ENCODE measurements at places on chromosomes 7 and 10.

GRCh38 chr10:113982296-113982695 is 61.4 kb upstream of the ADRB1 start:
- no peak for DNase-seq

GRCh38 chr7:138245682-138246081 is 169.4 kb downstream of the AKR1D1 start:
- DNase-seq = no peak

GRCh38 chr7:74657692-74658177 is at the start of gene GTF2I:
Gene GTF2I, plus strand, starts transcription at chr7:74657718. Its CDS starts 31,411 bp downstream, at chr7:74689129.
- no peak for DNase-seq

GRCh38 chr10:122282253-122282671 is 11.2 kb downstream of the BTBD16 start:
- DNase-seq = no peak

DNA sequence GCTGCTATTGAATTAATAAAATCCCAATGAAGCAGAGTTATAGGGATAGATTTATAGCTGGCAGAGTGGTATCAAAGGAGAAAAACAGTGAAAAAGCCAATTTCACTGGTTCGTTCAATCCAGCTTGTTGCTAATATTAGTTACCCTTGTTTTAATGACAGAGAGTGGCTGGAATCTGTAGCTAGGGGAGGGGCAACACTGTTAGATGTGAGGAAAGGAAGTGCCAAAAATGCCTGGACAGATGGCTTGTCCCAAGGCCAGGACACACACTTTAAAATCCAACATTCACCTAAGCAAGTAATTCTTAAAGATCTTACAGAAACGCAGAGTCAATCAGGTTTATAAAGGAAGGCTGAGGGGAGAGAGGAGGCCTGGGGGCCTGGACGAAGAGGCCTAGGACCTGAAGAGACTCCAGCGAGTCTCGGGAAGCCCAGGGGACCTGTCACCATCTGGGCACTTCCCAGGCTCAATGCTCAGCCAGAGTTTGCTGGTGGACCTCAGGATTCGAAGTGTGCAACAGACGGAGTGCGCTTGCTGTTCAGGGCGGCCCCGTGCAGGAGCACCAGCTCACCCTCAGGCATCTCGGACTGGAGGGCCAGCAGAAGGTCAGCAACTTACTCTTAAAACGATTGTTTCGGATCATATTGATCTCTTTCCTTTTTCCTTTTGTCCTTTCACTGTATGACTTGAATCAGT is 36.7 kb downstream of the TMEM248 start:
- DNase-seq = no peak

DNA sequence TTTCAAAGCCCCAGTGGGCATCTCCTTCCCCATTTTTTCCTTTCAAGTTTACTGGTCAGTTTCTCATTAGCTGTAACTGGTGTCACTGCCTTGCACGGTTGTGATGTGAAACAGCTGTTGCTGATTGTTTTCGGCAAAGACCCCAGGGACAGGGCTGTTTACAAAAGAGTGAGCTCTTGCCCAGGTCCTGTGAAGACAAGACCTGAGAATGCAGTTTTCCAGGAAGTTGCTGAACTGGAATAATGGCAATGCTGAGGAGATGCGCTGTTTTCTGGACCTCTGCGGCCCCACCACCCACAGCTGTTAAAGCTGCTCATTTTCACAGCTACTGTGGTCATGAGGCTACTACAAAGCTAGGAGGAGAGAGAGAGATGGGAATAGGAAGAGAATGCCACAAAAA is 116.6 kb upstream of the RSU1 start:
- DNase-seq = no peak

GRCh38 chr10:117134306-117135025 is 3.6 kb downstream of the VAX1 start:
- no peak for DNase-seq

DNA sequence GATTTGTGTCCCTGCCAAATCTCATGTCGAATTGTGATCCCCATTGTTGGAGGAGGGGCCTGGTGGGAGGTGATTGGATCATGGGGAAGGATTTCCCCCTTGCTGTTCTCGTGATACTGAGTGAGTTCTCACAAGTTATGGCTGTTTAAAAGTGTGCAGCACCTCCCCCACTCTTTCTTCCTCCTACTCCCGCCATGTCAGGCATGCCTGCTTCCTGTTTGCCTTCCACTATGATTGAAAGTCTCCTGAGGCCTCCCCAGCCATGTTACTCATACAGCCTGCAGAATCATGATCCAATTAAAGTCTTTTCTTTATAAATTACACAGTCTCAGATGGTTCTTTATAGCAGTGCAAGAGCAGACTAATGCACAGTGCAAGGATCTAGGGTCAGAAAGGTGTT is 75.4 kb downstream of the CALD1 start:
- no peak for DNase-seq

DNA sequence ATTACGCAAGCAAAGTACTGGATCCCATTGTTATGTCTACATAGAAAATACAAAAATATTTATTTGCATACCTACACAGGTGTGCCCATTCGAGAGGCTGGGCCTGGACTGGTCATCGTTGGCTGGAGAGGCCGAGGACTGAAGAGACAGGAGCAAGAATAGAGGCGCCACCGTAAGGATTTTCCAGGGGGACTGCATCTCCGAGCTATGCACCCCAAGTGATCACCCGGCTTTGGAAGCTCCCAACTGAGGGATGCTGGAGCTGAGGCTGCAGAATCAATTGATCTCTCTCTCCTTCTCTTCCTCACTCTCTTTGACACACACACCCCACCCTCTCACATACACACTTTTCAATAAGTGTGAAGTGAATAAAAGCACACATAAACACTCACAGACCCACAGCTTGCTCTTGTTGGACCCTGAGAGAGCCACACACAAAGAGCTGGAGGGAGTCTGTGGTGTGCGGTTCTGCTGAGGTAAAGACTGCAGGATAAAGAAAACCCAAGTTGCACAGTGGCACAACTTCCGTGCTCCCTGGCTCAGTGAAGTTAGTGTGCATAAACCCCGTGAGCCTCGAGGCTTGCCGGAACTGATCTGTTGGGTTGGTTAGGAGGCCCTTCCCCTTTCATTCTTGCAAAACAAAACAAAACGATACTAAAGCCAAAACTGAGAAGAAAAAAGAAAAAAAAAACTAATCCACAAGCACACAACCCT is at the start of gene AOAH:
AOAH (minus strand) TSS at position 544 of the 714 bp plus-strand sequence; CDS start at position 198, 346 bp downstream.
- DNase-seq = no peak

DNA sequence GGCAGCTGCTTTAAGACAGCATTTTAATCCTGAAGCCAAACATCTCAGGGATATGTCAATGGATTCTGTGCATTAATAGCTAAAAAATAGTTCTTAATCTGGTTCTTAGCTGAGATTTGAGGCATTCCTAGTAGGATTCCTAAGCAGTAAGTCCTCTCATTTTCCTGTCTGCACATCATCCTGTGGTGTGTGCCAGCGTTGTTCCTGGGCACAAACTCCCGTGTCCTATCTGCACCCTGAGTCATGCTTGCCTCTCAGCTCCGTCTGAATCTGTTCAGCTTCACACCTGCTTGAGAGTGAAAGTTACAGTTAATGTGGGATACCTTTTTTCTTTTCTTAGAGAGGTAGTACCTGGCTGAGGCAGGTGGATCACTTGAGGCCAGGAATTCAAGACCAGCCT is 19.5 kb downstream of the BAG3 start:
- DNase-seq = no peak

DNA sequence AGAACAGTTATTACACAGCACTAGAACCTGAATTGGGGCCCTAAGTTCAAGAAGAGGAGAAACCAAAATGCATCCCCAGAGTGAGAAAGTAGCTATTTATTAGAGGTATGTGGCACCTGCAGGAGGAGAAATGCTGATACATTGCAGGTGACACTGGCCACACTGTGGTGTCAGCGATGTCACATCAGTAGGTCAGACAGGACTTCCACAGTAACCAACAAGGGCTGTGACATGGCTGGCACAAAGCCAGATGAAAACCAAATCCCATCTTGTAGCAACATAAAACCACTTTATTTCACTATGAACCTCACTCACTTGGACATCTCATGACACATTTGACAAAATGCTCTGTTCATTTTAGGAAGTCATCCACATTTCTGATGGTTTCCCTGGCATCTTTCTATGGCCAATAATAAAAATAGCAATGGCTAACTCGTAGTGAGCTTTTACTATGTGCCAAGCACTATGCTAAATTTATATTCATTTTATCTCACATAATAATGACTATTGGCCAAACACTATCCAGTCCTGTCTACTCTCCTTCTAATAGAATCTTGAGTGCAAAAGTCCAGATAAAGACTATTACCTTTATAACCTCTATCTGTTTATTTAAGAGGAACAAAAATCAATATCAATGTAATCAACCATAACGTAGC is 154.2 kb downstream of the TSPAN12 start:
- DNase-seq = no peak

Data from non-pigmented ciliary epithelial cell (primary cell).